Heart right ventricle (tissue), 16 donors: ENCODE measurements at places on chromosomes 12 and 14. TPM values are rescaled to one million over a fixed set of nuclear protein-coding genes. Genes with fewer than 3 reads are reported as not detected.

The TAC3 gene
- not detected for polyA plus RNA-seq

The RIPK3 gene
- polyA plus RNA-seq, result 7.1 TPM

The USP44 gene
- polyA plus RNA-seq, result 0.73 TPM

The PPFIBP1 gene
- polyA plus RNA-seq, result 22.9 TPM

The VSIG10 gene
- polyA plus RNA-seq, result 23.6 TPM

The NEUROD4 gene
- polyA plus RNA-seq, result not detected

The SERPINA12 gene
- not detected for polyA plus RNA-seq

The CLEC12A gene
- 0.66 TPM for polyA plus RNA-seq

The SERPINA3 gene
- polyA plus RNA-seq, result 408 TPM

The FAM161B gene
- polyA plus RNA-seq, result 1.5 TPM

The AQP2 gene
- polyA plus RNA-seq, result 0.04 TPM

The BIN2 gene
- 1.2 TPM for polyA plus RNA-seq

The PIK3C2G gene
- polyA plus RNA-seq, result not detected

The KLRF1 gene
- polyA plus RNA-seq, result 0.19 TPM

The SLC35E3 gene
- polyA plus RNA-seq, result 1.8 TPM

The SAMD15 gene
- polyA plus RNA-seq, result not detected

The SERPINA10 gene
- not detected for polyA plus RNA-seq

The RNF212B gene
- not detected for polyA plus RNA-seq
